Pancreas (tissue), 10 donors: ENCODE measurements at places on chromosomes 3 and 15. TPM values are rescaled to one million over a fixed set of nuclear protein-coding genes. Genes with fewer than 3 reads are reported as not detected.

- H3K27ac ChIP-seq: no peak overlapping the region
- DNase-seq: no peak
- H3K36me3 ChIP-seq: no peaks in the 10 kb centered on the region
- H3K4me1 ChIP-seq: no peaks in the 10 kb centered on the region
- H3K4me3 ChIP-seq: no peak overlapping the region
Measured at GRCh38 chr15:78831229-78832207, 20.3 kb upstream of the ADAMTS7 start.

DNA sequence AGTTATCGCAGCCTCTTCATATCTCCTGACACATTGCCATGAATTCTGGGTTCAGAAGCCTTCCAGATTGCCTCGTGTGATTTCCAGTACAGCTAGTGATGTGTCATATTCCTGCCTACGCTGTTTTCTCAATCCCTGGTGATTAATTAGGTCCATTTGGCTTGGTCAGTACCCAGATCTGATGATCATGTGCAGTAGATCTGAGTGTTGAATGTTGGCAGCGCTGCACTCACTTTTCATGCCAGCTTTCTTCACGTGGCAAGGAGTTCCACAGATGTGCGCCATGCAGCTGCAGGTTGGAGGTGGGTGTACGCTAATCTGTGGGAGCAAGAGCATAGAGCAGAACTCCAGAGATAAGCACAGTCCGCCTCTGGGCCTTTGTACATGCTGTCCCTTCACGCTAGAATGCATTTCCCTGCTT is 86.9 kb upstream of the COL6A5 start:
- no peaks in the 10 kb centered on the region for H3K36me3 ChIP-seq
- no peaks in the 10 kb centered on the region for H3K27me3 ChIP-seq
- no peak overlapping the region for H3K4me3 ChIP-seq
- no peak for DNase-seq
- no peak overlapping the region for H3K27ac ChIP-seq

GRCh38 chr15:78390242-78390641 is 47.8 kb upstream of the IREB2 start:
- no peak overlapping the region for H3K4me3 ChIP-seq
- H3K36me3 ChIP-seq: no peaks in the 10 kb centered on the region
- no peak for DNase-seq
- H3K4me1 ChIP-seq: no peaks in the 10 kb centered on the region
- no peak overlapping the region for H3K27ac ChIP-seq

- H3K4me1 ChIP-seq: no peaks in the 10 kb centered on the region
- H3K4me3 ChIP-seq: no peak overlapping the region
- H3K36me3 ChIP-seq: no peaks in the 10 kb centered on the region
Measured at GRCh38 chr3:30156586-30157498, 449.6 kb upstream of the TGFBR2 start.

The HYAL1 gene
- total RNA-seq: 3.1 TPM

The TRIM42 gene
- total RNA-seq: not detected

DNA sequence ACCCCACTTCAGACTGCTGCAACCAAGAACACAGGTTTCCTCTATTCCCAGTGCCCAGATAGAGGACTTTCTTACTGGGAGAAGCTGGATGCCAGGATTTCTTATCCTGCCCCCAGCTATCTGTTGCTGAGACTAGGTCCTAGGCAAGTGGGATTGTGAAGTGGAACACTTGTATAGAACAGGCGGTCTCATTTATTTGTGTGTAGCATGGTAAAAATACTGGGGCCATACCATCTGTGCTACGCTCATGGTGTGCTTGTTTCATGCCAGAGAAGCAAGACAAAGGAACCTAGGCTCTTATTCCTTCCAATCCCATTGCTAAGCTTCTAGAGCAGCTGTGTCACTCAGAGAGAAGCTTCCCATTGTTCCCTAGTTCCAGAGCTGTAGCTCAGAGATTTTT is 191.5 kb upstream of the EPHA6 start:
- H3K27me3 ChIP-seq: no peaks in the 10 kb centered on the region
- H3K27ac ChIP-seq: no peak overlapping the region

- H3K36me3 ChIP-seq: no peaks in the 10 kb centered on the region
- H3K4me1 ChIP-seq: no peaks in the 10 kb centered on the region
- no peaks in the 10 kb centered on the region for H3K27me3 ChIP-seq
- H3K4me3 ChIP-seq: no peak overlapping the region
- no peak for DNase-seq
Measured at GRCh38 chr3:38985581-38985980, 66.2 kb downstream of the SCN11A start.

DNA sequence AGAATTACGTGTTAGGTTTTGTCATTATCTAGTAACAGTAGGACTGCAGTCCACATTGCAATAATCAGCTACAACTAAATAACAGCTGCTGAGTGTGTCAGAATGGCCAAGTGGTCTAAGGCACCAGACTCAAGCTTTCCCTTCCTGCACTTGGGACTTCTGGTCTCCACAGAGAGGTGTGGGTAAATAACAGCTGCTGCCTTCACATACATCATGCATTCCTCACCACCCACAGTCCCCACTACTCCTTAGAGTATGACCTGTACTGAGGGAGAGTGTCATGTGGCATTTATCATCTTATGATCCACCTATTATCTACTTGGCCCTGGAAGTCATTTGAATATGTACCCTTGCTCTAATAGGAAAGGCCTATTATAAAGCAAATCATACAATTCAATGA is 22.2 kb upstream of the ZMAT3 start:
- no peaks in the 10 kb centered on the region for H3K36me3 ChIP-seq
- no peak overlapping the region for H3K4me3 ChIP-seq
- no peaks in the 10 kb centered on the region for H3K4me1 ChIP-seq
- no peak for DNase-seq

GRCh38 chr3:177377166-177377565 is 179.9 kb upstream of the TBL1XR1 start:
- no peak overlapping the region for H3K27ac ChIP-seq
- no peaks in the 10 kb centered on the region for H3K36me3 ChIP-seq
- DNase-seq: no peak
- no peaks in the 10 kb centered on the region for H3K4me1 ChIP-seq
- no peaks in the 10 kb centered on the region for H3K27me3 ChIP-seq
- no peak overlapping the region for H3K4me3 ChIP-seq

GRCh38 chr15:69060744-69061143 is 46.2 kb downstream of the NOX5 start:
- no peak overlapping the region for H3K27ac ChIP-seq
- no peaks in the 10 kb centered on the region for H3K27me3 ChIP-seq
- DNase-seq: no peak
- H3K36me3 ChIP-seq: no peaks in the 10 kb centered on the region
- H3K4me1 ChIP-seq: no peaks in the 10 kb centered on the region

The TNNC1 gene
- total RNA-seq: 0.44 TPM

DNA sequence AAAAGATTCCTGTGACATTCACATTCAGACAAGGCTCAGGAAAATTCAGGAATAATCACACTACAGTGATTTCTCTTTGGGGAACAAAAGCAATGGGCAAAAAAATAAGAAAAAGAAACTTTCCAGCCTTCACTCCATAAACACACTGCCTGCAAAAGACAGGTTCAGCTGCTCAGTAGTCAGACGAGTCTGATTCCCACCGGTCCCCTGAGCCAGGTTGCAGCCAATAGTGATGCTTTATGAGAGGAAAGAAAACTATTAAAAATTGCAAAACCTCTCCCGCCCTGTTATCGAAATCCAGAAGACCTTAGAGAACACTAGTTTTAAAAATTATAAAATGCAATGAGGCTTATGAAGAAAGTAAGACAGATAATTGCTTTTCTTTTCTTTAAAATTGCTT is 8.5 kb downstream of the PLCH1 start:
- H3K27me3 ChIP-seq: no peaks in the 10 kb centered on the region
- H3K4me1 ChIP-seq: no peaks in the 10 kb centered on the region
- H3K27ac ChIP-seq: no peak overlapping the region
- H3K36me3 ChIP-seq: no peaks in the 10 kb centered on the region
- no peak for DNase-seq

GRCh38 chr3:161927131-161927530 is 430.5 kb downstream of the OTOL1 start:
- H3K27ac ChIP-seq: no peak overlapping the region
- no peak overlapping the region for H3K4me3 ChIP-seq
- no peaks in the 10 kb centered on the region for H3K27me3 ChIP-seq
- H3K4me1 ChIP-seq: no peaks in the 10 kb centered on the region

GRCh38 chr15:37014137-37014536 is 86.2 kb downstream of the MEIS2 start:
- no peak overlapping the region for H3K27ac ChIP-seq
- H3K4me1 ChIP-seq: peaks cover 21% of the 10 kb centered on the region
- H3K4me3 ChIP-seq: no peak overlapping the region
- no peak for DNase-seq
- H3K27me3 ChIP-seq: no peaks in the 10 kb centered on the region

- H3K36me3 ChIP-seq: no peaks in the 10 kb centered on the region
- DNase-seq: no peak
- no peaks in the 10 kb centered on the region for H3K27me3 ChIP-seq
- H3K4me3 ChIP-seq: no peak overlapping the region
Measured at GRCh38 chr3:106008766-106009165, 140.0 kb upstream of the CBLB start.

GRCh38 chr3:103372031-103372430 is 937.2 kb downstream of the ZPLD1 start:
- no peak overlapping the region for H3K4me3 ChIP-seq
- H3K4me1 ChIP-seq: no peaks in the 10 kb centered on the region
- no peak for DNase-seq
- H3K36me3 ChIP-seq: no peaks in the 10 kb centered on the region
- no peaks in the 10 kb centered on the region for H3K27me3 ChIP-seq

The NOX5 gene
- total RNA-seq: not detected

The CLSTN2 gene
- 3.3 TPM for total RNA-seq

- H3K36me3 ChIP-seq: no peaks in the 10 kb centered on the region
- no peak overlapping the region for H3K4me3 ChIP-seq
- no peaks in the 10 kb centered on the region for H3K27me3 ChIP-seq
- DNase-seq: no peak
- no peaks in the 10 kb centered on the region for H3K4me1 ChIP-seq
Measured at GRCh38 chr3:8607234-8608040, 37.2 kb downstream of the SSUH2 start.

DNA sequence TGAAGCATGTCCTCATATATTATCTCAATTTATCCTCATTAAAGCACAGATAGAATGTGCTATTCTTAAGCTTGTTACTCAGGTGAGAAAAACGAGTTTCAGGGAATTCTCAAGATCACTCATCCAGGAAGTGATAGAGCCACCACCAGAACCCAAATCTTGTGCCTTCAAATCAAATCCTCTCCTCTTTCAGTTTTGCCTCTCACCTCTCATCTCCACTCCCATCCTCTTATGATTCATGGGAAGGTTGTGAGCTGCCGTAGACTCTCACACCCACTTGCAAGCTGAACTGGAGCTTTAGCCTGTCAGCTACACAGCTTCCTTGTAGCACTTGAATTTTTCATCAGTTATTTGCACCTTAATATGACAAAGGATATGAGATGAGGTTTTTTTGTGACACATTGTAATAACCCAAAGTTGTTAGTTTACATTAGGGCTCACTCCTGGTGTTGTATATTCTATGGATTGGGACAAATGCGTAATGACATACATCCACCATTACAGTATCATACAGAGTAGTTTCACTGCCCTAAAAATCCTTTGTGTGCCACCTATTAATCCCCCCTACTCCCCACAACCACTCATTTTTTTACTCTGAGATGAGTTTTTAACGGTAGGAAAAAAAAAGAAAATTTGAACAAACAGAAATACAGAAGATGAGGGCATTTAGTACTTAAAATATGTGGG is 25.7 kb downstream of the GPR15 start:
- no peaks in the 10 kb centered on the region for H3K27me3 ChIP-seq
- no peak overlapping the region for H3K4me3 ChIP-seq
- no peak for DNase-seq
- H3K27ac ChIP-seq: no peak overlapping the region
- H3K36me3 ChIP-seq: no peaks in the 10 kb centered on the region

DNA sequence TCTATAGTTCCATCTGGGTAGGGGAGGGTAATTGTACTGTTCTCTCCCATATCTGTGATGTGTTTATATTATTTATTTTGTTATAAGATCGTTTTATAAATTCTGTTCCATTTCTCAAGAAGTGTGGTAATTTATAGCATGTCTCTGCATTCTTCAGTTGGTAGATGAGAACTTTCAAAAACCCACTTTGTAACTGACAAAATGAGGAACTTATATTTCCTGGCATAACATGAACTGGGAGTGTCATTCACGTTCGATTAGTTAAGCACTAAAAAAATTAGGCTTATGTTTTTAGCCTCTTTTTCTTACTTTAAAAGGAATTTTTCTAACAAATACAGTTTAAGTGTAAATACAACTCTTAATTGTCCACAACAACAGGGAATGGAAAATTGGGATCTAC is 230.8 kb downstream of the CGGBP1 start:
- DNase-seq: no peak
- no peaks in the 10 kb centered on the region for H3K4me1 ChIP-seq
- H3K4me3 ChIP-seq: no peak overlapping the region
- H3K27me3 ChIP-seq: no peaks in the 10 kb centered on the region
- no peak overlapping the region for H3K27ac ChIP-seq

- DNase-seq: no peak
- no peak overlapping the region for H3K4me3 ChIP-seq
- H3K27me3 ChIP-seq: no peaks in the 10 kb centered on the region
- H3K36me3 ChIP-seq: no peaks in the 10 kb centered on the region
- peaks cover 30% of the 10 kb centered on the region for H3K4me1 ChIP-seq
- no peak overlapping the region for H3K27ac ChIP-seq
Measured at GRCh38 chr3:139528924-139529323, 10.6 kb downstream of the RBP1 start.

DNA sequence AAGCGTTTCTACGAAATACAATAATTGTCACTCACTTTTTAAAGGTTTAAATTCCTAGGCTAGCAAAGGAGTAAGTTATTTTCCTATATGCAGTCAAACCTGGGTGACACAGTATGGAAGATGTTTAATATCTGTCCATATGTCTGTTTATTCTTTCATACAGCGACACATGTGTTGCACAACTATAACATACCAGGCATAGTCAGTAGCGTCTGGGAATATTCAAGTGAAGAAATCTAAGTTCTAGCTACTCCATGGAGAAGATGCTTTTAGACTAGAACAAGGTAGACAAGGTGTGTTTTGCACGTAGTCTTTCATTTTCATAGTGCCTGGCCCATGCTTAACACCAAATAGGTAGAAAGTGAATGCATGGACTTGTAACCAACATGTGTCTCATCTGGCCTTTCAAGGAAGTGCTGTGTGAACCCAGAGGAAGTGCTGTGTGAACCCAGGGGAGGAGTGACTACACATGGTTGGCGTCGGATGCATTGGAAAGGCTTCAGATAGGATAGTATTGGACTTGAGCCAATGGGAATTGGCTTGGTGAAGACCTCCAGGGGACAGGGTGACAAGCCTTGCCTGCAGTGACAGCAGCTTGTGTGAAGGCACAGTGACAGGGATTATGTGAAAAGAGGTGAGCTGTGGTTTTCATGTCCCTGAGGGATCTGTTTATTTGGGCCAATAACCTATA is 267.0 kb downstream of the PTPRG start:
- no peak overlapping the region for H3K4me3 ChIP-seq
- no peak for DNase-seq
- peak overlapping the region; percentile 29 for H3K27ac ChIP-seq
- peaks cover 5% of the 10 kb centered on the region for H3K4me1 ChIP-seq
- H3K36me3 ChIP-seq: no peaks in the 10 kb centered on the region
- no peaks in the 10 kb centered on the region for H3K27me3 ChIP-seq
